Tibial nerve (tissue), 4 donors: ENCODE measurements at places on chromosomes 1 and 21. TPM values are rescaled to one million over a fixed set of nuclear protein-coding genes. Genes with fewer than 3 reads are reported as not detected.
A peak's percentile ranks its signal among the peaks of the same experiment; 100 is the strongest.

DNA sequence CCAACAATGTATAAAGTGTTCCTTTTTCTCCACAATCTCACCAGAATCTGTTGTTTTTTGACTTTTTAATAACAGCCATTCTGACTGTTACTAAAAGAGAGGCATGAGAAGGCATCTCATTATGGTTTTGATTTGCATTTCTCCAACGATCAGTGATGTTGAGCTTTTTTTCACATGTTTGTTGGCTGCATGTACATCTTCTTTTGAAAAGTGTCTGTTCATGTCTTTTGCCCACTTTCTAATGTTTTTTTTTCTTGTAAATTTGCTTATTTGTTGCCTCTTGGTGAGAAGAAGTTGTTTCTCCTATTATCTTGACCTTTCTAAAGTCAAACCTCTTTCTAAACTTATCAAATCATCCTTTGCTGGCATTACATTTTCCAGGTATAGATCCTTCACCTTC is 80.8 kb downstream of the ACBD6 start:
- DNase-seq, result no peak

DNA sequence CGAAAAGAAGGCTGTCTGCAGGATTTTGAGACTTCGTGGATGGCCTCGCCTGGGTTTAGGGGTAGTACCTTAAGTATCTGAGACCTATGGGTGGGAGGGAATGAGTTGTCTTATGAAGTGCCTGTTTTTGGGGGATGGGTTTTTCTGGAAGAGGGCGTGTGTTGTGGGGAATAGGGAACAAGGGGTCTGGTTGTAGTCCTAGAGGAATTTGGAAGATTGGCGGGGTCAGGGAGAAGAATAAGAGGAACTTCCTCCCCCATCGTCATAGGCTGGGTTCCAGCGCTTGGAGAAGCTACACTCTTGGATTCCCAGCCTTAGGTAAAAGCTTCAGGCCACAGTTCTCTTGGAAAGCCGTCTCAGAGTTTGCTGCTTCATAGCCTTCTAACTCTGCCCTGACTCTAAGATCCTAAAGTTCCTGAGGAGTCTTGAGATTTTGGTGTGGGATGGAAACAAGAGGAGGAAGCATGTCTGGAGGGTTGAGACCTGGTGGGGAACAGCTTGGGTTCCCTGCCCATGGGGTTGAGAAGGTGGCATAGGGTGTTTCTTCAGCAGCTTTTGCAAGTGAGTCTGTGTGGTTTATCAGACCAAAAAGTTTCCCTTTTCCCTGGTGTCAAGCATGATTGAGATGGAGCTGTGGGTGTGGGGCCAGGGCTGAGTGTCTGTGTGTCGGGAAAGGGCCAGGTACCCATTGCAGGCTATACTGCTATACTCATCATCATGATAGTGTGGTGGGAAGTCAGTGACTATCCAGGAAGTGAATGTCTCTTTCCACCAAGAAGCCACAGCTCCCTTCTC is 1.8 kb downstream of the VANGL2 start:
- DNase-seq, result no peak

DNA sequence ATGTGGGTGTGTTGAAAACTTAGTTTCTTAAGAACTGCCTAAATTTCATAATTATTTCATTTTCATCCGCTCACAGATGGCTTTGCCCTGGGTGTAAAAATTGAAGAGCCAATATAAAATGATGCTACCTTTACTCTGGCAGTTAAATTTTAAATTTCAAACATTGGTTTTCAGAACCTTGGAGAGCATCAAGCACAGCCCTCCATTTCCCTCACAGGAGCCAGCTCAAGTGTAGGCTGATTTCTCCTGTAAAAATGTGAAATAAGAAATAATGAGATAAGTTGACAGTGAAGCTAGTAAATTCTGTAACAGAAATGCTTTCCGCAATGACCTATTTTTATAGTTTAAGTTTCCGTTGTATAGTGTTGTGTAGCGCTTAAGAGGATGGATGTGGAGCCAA is 53.9 kb upstream of the AKT3 start:
- DNase-seq, result no peak

DNA sequence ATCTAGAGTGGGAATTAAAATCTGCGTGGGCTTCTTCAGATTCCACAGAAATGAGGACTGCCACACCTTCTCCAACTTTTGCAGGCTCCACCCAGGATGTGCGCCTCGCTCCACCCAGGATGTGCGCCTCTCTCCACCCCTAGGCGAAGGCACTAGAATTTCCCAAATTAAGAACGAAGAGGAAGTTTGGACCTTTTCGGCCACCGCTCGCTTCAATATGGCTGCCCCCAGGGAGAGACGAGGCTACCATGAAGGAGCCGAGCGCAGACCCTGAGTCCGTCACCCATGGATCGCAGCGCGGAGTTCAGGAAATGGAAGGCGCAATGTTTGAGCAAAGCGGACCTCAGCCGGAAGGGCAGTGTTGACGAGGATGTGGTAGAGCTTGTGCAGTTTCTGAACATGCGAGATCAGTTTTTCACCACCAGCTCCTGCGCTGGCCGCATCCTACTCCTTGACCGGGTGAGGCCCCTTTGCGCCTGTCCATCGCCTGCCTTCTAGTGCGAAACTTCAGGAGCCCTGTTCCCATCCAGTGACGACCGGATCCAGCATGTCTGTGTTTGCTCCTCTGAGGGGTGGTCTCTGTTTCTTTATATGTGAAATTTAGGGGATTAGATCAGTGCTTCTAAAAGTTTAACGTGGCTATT is at the start of the genes CRYZ and TYW3:
CRYZ (minus strand) TSS at position 91 of the 644 bp plus-strand sequence. CDS start 8,229 bp downstream, outside the sequence.
TYW3 (plus strand) TSS at position 193 of the 644 bp plus-strand sequence; CDS start at position 286, 93 bp downstream.
- DNase-seq, result peak; percentile 92

KLF17 gene
- not detected for total RNA-seq
